ENCODE measurements at places on chromosomes 7 and 10. TPM values are rescaled to one million over a fixed set of nuclear protein-coding genes. Genes with fewer than 3 reads are reported as not detected.

Gene AP5Z1
- 59.6 TPM for total RNA-seq

Gene EPHA1
- 0.32 TPM for total RNA-seq

Gene CDK1
- total RNA-seq: 20.0 TPM

Gene SMARCD3
- 32.0 TPM for total RNA-seq
